ENCODE measurements at places on chromosomes 11 and 22. TPM values are rescaled to one million over a fixed set of nuclear protein-coding genes. Genes with fewer than 3 reads are reported as not detected.

The H19 gene
- not detected for polyA plus RNA-seq

The GUCY1A2 gene
- not detected for polyA plus RNA-seq

The SMIM35 gene
- 0.86 TPM for polyA plus RNA-seq

The IGF2 gene
- not detected for polyA plus RNA-seq

The POU2AF2 gene
- polyA plus RNA-seq, result not detected

- peak; percentile 51 for DNase-seq
Measured at GRCh38 chr11:10608584-10608983, 40.1 kb upstream of the LYVE1 start.

DNA sequence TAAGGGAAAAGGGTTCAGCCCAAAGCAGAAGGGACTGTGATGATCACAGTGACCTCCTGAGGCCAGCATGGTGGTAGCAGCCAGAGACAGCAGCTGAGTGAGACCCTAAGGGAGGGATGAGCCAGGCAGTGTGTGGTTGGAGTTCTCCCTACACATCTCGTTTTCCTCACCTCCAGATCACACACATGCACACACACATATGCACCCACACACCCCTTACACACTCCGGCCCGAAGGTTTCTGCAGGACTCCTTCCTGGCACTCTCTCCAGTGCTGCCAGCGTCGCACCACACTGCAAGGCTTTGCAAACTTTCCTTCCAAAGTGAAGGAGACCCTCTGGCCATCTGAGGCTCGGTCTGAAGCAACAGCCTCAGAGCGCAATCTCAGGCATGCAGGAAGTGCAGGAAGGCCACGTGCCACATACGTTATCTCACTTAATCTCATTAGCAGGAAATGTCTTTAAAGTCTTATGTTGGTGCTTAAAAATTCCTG lies 26.9 kb upstream of the TP53I11 start:
- no peak for DNase-seq

DNA sequence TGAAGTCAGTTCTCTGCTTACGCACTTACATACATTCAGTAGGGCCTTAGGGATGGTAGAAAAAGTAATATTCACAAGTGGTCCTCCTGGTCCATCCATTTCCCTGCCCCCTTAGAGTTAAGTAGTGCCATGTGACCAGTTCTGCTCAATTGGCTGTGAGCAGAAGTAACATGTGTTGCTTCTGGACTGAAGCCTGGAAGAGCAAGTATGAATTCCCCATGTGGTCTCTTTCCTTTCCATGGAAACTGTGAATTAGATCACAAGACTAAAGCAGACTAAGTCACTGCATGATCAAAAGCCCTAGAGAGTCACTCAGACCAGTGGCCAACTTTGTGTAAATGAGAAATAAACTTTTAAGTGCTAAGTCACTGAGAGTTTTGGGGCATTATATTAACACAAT lies 341.7 kb upstream of the CADM1 start:
- no peak for DNase-seq

DNA sequence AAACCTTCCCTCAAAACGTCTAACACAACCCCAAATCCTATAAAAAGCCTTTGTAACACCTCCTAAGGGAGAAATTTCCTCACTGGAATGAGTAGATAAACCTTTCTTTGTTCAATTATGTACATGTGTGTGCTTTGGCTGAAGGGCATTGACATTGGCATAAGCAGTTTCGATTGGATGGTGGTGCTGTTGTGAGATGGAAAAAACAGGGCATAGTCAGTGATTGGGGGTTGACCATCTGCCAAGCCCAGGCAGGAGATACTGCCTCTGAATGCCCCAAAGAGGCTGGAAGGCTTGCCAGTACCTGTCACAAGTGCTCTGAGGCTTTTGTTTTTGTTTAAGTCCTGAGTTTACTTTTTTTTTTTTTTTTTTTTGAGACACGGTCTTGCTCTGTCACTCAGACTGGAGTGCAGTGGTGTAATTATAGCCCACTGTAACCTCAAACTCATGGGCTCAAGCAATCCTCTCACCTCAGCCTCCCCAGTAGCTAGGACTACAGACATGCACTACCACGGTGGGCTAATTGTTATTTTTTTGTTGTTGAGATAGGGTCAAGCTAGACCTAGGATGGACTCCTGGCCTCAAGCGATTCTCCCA lies 1.2 kb upstream of the CCDC117 start:
- no peak for DNase-seq

DNA sequence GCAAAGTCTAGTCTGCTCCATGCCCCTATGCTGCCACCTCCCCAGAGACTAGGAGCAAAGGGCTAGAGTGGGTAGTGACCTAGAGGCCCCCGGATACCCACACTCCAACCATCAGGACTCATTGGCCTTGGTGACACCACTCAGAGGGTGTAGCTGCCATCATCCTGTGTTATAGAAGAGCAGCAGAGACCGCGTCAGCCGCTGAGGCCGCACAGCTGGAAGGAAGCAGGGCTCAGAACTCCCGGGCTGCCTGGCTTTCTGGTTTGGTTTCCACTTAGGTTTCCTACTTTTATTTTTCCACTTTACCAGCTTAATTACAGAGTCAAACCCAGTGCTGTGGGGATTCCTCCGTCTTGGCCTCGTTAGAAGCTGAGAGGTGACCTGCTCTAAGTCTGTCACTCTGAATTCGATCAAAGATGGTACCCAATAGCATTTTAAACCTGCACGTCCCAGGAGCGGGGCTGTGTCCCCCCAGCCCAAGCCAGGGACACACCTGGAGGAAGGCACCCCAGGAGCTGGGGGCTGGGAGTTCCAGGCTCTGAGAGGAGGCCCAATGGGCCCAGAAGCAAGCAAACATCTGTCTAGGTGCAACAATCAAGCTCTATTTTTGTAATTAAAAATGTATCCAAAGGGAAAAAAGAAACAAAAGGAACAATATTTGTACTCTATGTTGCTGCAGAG lies 2.1 kb upstream of the CDKN1C start:
- no peak for DNase-seq

DNA sequence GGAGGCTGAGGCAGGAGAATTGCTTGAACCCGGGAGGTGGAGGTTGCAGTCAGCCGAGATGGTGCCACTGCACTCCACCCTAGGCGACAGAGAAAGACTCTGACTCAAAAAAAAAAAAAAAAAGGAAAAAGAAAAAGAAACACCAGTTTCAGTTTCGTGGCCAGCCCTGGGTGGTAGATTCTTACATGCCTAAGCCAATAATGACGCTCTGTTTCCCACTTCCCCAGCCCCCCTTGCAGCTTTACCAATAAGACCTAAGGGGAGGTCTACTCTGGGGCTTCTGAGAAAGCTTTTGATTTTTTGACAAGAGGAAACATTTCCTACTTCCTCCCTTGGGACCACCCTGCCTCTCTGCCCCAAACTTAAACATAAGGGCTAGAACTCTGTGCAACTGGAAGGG lies 30.0 kb upstream of the PTPRJ start:
- peak; percentile 86 for DNase-seq

DNA sequence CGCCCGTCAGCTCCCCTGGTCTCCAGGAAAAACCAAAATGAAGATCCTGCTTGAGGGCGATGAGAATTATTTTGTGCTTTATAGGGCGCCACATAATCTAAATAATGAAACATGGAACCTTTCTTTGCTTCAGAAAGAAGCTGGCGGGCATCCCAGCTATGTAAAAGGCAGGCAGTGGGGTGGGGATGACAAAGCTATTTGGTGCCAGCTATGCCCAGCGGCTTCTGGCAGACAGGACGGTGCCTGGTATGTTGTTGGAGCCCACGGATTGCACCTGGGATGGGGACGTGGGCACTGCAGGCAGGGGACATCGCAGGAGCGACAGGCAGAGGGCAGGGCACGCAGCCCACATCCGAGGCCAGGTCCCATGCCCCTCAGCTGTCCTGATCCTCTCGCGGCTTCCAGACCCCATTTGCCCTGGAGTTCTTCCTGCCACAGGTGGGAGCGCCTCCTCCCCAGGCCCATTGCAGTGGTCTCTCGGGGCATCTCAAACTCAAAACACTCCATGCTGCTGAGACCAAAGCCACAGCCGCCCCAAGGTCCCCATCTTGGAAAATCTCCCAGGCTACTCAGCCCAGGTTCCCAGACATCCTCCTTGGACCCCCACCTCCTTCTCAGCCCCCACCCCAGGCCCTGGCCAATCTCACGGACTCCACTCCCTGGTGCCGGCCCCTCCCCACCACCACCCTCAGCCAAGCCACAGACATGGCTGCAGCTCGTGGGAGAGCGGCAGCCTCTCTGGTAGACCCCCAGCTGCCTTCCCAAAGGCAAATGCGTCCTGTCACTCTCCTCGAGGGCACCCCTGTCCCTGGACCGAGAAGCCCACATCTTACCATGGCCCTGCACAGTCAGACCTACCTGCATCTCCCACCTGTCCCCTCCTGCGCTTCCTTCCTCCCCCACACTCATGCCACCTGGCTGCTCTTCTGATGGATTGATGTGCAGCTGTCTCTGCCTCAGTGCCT lies 45.7 kb downstream of the SHISAL1 start:
- DNase-seq, result no peak

DNA sequence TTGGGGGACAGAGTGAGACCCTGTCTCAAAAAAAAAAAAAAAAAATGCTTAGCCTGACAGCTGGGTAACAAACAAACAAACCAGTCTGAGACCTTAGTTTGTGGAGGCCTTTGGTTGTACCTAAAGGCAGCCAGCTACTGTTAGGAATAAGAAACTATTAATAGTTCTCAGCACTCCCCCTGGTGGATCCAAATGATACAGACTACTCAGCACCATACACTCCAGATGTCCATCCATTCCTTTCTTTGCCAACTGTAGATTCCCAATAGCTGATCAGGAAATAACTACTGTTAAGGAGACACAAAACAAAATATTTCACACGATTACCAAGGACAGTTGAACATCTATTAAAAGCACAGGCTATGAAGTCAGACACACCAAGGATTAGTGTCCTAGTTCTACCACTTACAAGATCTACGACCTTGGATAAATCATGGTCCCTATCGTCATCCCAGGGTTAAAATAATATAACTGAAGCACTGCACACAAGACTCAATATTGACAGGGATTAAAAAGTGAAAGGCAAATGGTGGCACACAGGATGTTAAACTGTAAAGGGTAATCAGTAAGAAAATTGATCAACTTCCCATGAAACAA lies 17.2 kb downstream of the CLDN25 start:
- peak; percentile 10 for DNase-seq

GRCh38 chr11:126716456-126717083 lies 284.0 kb downstream of the KIRREL3 start:
- no peak for DNase-seq

Measured in naive B cell (primary cell).